ENCODE measurements at places on chromosomes 7 and 10.

DNA sequence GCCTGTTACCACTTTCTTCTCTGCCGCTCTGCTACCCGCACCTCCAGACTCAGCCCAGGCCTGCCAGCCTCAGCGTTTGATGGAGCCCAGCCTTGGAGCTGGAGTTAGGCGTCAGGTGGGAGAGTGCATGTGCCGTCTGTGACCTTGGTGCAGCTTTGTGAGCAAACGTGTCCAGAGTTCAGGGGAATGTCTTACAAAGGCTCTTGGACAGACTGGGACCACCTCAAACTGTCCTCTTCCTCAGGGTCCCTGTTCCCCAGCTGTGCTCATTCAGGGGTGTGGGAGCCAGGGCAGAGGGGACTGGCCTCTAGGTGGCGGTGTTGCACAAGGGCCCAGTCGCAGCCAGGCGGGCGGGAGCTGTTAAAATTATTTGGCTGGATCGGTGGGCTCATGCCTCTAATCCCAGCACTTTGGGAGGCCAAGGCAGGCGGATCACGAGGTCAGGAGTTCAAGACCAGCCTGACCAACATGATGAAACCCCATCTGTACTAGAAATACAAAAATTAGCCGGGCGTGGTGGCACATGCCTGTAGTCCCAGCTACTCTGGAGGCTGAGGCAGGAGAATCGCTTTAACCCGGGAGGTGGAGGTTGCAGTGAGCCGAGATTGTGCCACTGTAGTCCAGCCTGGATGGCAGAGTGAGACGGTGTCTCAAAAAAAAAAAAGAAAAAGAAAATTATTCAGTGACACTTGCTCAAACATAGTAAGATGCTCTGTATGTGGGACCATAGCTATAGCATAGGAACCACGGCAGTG lies 89.2 kb downstream of the ADCY1 start:
- no peak for DNase-seq

DNA sequence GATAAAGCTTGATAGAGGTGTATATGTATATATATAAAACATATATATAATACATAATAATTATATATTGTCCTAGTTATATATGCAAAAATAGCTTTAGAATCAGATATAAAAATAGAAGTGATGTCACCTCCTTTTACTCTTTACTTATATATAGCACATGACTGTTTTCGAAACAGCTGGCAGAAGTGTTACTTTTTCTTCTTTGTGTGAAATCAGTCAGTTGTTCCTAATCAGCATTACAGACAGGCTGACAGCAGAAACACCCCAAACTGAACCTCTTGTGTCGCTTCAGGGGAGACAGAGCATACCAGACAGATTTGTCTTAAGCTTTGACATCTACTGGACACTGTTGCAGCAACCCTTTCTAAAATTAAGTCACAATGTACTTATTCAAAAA lies 684.9 kb upstream of the CELF2 start:
- no peak for DNase-seq

GRCh38 chr10:12484941-12485805 lies 135.8 kb downstream of the CAMK1D start:
- DNase-seq = no peak

DNA sequence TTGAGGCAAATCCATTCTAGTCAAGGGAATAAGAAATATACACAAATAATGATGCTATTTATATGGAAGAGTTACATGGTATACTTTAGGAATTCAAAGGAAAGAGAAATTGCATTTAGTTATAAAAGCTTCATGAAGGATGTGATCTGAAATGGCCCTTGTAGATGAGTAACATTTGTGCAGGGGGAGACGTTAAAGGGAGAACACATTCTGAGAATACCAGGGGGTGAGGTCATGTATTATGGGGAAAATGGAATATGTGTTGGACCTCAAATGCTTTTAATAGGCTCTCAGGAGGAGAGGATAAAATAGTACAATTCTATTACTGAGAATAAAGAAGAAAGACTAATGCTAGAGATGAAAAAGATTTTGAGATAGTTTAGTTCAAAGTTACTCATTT lies 122.5 kb upstream of the NOBOX start:
- no peak for DNase-seq

GRCh38 chr10:72026278-72027111 lies 61.9 kb downstream of the SPOCK2 start:
- DNase-seq = no peak

DNA sequence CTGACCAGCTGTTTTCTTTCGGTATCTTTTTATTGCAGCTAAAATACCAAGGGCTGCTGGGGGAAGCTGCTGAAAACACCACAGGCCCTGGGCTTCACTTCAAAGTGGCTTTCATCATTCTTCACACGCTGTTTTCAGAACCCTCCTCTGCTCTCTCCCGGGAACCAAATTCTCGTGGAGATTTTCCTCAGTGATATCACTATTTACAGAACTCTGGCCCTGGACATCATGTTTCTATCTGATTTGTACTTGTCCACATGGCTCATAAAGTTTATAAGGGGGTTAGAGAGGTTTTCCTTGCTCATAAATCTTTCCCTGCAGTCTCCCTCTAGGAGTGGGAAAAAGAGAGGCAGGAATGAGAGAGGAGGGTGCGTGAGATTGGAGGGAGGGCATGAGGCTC lies 177.4 kb upstream of the NPVF start:
- no peak for DNase-seq

- DNase-seq = no peak
Measured at GRCh38 chr7:70694434-70694970, 437.4 kb upstream of the GALNT17 start.

- no peak for DNase-seq
Measured at GRCh38 chr10:121690152-121690848, 92.1 kb upstream of the FGFR2 start.

DNA sequence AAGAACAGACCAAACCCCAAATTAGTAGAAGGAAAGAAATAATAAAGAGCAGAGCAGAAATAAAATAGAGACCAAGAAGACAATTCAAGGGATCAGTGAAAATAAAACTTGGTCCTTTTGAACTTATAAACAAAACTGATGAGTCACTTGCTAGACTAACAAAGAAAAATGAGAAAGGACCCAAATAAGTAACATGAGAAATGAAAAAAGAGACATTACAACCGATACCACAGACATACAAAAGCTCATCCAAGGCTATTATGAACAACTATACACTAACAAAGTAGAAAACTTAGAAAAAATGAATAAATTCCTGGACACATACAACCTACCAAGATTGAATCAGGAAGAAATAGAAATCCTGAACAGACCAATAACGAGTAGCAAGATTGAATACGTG lies 414.5 kb downstream of the HTR7 start:
- no peak for DNase-seq

DNA sequence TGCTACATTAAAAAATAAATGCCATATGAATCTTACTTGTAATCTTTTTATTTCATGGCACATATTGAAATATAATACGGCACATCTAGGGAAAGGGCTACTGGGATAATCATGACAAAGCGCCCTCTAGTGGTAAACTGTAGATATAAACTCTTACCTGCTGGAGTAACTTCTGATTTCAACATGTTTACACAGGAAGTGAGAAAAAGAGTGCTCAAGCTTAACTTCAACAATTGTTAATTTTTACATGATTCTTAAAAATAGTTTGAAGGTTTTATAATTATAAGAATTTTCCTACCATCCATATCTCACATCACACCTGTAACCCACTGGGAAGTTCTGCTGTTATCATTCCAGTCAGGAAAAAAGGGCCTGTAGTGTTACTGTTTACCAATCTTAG lies 2.0 kb upstream of the HEPACAM2 start:
- DNase-seq = no peak

GRCh38 chr10:71530781-71531180 lies 134.1 kb downstream of the CDH23 start:
- no peak for DNase-seq

DNA sequence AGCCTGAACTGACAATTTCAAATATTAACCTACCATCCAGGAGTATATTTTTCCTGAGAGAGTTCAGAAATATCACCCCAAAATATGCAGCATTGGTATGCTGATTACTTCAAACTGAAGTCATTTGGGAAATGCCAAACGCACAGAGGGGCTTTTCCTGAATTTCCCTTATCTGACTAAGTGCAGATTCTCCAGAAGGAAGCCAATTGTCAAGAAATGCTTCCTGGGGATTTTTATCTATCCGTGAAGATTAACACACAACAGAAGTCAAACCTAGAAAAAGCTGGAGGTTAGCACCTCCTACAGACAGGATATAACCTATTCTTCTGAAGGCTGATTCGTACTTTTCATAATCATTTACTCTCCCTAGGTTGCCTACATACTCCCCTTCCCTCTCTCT lies 91.0 kb downstream of the AKR1D1 start:
- DNase-seq = no peak

DNA sequence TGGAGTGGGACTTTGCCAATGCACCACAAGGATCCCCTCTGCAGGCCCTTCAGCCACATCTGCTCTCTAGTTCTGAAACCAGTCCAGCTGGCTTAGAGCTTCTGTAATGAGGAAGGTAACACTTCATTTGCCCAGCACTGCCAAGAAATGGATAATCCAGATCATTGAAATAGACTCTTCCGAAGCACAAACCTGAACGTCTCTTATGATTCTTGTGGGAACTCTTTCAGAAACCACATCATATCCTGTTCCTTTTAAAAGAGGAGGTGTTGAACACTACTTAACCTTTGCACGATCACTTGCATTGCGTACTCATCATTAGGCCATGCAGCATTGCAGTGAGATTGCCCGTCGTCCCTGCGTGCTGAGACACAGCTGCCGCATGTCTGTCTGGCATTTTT lies 25.8 kb upstream of the PLPP4 start:
- no peak for DNase-seq

DNA sequence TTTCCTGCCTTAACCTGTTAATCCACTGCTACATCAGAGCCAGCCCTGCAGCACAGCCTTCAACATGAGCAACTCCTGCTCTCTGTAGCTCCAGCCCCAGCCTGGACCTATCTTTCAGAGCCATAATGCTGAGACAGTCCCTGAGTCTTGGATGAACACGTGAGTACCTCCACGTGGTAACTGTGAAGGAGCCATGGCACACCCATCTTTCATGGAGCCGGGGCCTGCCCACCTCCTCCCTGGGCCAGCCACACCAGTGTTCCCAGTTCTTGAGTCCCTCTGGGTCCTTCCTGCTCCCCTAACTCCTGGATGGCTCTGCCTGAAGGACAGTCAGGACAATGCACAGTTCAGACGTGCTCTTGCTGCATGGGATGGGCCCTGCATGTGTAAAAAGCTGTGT lies 107.1 kb downstream of the TEX36 start:
- DNase-seq = no peak

DNA sequence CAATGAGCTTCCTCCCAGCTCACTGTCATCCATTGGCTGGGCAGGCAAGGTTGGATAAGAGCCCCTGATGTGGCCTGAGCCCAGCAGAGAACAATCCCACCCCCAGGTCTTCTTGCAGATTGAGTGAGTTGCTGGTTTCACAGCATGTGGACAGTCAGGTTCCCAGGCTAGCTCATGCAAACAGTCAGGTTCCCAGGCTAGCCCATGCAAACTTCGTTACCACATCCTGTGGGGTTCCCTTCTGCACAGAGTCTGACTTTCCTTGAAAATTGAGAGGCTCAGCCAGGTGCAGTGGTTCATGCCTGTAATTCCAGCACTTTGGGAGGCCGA lies 67.1 kb downstream of the TMEM130 start:
- no peak for DNase-seq

- DNase-seq = no peak
Measured at GRCh38 chr7:107594961-107595737, 15.1 kb downstream of the BCAP29 start.

DNA sequence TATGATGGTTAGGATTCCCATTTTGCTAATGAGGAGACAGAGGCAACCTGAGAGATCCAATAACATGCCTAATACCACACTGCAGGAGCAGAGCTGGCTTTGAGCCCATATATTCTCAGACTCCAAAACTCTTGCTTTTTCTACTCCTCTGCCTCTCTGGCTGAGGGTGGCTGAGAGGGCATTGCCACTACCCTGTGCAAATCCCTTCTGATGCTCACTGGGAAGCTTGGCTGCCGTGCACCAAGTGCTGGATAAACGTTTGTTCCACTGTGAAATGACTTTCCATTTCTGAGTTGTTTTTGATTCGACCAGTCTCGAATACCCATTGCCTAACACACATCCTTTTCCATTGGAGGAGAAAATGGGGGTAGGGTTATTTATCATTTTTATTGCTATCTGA lies 123.1 kb upstream of the SORCS3 start:
- no peak for DNase-seq

DNA sequence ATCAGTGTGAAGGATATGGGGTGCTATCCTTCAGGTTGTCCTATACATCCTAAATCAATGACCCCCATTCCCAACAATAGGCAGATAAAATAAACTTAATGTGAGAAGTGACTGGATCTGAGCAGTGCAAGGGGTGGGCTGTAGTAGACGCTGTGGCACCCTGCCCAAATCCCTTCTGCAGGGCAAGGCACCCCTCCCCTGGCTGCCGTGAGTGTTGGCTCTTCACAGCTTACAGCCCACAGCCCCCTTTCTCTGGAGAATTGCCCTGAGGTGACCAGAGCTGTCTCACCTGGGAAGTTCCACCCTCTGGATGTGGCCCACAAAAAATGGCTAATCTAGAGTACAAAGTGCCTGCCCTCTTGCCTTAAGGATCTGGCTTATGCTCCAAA lies 25.8 kb upstream of the PPIF start:
- DNase-seq = no peak

GRCh38 chr7:47535704-47536628 lies 45.9 kb downstream of the TNS3 start:
- DNase-seq = no peak

DNA sequence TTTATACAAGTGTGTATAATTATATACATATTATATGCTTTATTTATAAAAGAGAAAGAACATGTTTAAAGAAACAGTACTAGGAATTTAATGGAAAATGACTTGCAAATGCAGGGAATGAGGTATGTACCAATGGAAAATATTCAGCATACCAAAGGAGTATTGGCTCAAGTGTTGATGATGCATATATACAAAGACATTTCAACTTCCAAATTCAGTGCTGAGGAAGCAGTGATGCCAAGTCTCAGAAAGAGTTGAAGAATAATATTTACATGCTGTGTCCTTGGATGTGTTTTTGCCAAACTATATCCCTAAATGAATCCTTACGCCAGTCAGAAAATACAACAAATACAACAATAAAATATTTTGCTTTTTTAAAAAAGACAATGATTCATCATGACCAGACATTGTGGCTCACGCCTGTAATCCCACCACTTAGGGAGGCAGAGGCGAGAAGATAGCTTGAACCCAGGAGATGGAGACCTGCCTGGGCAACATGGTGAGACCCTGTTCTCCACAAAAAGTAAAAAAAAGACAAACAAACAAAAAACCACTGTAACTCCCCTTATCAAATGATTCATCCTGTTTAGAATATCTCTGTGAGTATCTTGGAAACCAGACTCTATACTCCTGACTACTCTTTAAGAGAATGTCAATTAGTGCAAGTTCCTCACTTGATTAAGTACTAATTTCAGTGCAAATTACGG lies 157.2 kb downstream of the CHRM2 start:
- no peak for DNase-seq

DNA sequence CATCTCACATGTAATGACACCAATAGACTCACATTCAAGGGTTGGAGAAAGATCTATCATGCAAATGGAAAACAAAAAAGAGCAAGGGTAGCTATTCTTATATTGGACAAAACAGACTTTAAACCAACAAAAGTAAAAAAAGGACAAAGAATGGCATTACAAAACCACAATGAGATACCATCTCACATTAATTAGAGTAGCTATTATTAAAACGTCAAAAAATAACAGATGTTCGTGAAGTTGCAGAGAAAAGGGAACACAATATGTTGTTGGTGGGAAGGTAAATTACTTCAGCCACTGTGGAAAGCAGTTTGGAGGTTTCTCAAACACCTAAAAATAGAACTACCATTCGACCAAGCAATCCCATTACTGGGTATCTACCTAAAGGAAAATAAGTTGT lies 197.0 kb downstream of the SNX13 start:
- DNase-seq = no peak

Measured in effector CD8-positive, alpha-beta T cell (primary cell).